ENCODE measurements at places on chromosomes 12 and 14.

DNA sequence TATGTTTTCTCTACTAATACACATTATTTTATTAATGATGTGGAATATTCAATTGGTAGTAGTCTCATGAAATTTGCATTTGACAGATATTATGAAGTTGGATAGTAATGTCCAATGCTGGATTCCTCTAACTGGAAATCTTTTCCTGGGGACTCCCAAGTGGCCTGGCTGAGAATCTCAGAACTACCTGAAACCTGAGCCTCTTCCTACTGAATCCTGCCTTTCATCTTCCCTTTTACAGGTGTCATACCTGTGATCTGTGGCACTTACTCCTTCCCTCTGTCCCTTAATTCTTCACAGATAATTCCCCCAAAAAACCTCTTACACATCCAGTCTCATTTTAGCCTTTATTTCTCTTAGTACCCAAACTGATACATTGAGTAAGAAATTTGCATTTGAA lies 89.7 kb upstream of the MYF6 start:
- DNase-seq: no peak

DNA sequence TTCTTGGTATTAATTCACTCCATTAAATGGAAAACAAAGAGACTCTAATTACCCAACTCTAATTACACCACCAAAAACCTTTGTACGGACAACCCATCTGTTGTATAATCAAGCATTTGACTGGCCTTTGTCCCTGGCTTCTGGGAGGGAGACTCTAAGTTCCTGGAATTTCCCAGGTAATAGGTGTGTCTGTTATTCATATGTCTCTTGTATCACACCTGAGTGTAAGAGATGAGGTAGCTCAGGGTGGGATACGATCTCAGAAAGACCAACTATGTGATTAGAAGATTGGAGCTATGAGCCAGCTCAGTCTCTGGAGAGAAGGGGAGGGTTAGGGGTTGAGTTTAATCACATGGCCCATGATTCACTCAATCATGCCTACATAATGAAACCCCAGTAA lies 94.7 kb upstream of the PLXNC1 start:
- DNase-seq: no peak

DNA sequence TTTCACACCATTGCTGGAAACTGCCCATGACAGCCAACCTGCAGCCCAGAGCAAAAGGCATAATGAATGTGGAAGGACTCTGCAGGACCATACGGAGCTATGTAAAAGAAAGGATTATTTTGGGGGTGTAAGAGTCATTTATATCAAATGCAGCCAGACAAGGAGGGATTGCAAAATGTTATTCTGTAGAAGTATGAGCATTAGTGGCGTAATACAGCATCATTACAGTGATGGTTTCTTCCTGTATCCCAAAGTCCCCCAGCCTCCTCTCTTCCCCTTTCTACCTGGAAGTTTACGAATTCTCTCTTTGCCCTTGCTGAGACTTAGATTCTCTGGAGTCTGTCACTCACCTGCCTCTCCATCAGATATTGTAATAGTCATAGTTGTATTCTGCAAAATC lies 89.9 kb downstream of the BORCS5 start:
- DNase-seq: no peak

DNA sequence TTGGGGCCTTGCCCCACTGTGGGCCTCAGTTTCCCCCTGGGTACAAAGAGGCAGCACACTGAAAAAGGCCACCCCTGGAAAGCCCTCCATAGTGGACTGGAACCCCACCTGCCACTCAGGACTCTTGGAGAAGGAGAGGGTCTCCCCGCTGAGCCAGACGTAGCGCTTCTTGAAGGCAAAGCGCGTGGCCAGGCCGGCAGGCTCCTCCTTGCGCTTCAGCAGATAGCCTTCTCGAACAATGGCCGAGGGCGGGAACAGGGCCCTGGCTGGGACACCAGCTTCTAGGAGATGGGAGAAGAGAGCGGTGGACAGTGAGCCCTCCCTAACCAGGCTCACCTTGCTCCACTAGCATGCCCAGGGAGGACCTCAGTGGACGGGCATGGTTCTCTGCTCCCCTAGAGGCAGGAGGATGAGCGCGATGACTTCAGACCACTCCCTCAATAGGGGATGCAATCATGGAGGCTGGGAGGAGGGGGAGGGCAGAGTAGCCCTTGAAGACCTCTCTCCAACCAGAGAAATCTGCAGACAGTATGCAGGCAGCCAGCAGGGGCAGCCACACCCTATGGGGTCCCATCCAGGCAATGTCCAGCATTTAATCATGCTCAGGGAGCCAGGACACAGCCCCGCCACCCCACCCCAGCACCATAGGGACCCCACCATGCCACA lies 29.8 kb downstream of the RASAL1 start:
- DNase-seq: no peak

DNA sequence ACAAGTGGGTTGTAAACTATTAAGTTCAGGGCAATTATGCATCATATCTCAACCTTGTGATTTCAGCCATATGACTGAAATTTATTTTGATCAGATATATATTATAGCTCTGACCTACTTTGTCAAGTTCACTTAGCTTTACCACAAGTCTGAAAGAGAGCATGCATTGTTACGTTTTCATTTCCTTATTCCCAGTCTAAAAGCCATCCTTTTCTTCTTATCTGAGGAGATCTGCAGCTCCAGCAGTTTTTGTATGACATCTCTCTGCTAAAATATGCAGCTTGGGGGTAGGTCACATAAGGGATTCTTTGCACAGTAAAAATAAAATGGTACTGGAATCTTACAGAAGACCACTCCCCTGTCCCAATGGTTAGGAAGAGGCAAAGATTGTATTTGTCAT lies 1682.8 kb upstream of the FLRT2 start:
- no peak for DNase-seq

- DNase-seq: no peak
These were observed 42.6 kb downstream of the ATP23 start for GRCh38 chr12:57983858-57984505.

DNA sequence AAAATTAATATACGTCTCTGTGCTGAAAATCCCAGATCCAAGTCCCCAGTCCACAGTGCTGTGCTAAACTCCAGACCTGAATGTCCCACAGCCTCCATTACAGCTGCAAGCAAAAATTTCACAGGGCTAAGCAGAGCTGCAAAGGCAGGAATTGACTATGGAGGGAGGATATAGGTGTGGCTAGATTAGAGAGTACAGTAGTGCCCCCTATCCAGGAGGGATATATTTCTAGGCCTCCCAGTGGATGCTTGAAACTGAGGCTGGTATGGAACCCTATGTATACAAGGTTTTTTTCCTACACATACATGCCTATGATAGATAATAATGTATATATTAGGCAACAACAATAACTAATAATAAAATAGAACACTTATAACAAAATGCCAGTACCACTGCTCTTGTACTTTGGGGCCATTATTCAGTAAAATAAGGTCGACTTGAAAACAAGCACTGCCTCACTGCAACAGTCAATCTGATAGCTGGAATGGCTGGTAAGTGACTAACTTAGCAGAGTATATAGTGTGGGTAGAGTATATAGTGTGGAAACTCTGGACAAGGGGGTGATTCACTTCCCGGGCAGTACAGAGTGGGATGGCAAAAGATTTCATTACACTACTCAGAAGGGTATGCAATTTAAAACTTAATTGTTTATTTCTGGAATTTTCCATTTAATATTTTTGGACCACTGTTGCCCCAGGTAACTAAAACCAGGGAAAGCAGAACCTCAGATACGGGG lies 82.7 kb downstream of the C14orf132 start:
- DNase-seq: no peak

DNA sequence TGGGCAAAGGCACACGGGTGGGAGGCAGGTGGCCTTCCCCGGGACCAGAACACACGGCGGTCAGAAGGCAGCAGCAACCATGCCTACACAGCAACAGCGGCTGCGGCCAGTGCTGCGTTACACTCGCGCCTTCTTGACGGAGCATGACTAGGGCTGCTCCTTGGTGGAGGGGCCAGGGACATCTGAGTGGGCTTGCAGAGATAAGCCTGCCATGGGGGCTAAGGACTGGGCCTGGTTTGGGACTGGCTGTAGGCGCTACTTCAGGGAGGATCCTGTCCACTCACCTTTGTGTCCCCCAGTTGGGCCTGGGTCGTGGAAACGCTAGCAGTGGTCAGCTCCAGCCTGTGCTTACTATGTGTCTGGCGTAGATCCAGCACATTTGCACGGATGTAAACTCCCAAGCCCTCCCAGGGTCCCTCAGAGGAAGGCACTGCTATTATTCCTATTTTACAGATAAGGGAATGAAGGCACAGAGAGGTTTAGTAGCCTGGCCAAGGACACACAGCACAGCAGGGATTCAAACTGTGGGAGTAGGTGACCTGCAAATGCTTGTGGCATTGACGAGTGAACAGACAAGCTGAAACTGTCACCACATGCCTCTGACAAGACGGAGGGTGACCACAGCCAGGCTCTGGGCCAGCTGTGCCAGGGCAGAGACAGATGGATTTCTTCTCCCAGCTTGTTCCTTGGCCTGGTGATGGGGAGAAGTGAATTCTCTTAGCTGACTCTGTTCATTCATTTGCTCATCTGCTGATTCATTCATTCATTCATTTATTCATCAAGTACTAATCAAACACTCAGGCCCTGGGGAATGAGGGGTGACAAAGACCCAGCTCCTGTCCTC lies 31.9 kb upstream of the DLK1 start:
- no peak for DNase-seq

- DNase-seq: no peak
These were observed 642 bp upstream of the ACSM4 start for GRCh38 chr12:7303230-7303629.

GRCh38 chr14:39827901-39828655 lies 395.8 kb upstream of the FBXO33 start:
- no peak for DNase-seq

DNA sequence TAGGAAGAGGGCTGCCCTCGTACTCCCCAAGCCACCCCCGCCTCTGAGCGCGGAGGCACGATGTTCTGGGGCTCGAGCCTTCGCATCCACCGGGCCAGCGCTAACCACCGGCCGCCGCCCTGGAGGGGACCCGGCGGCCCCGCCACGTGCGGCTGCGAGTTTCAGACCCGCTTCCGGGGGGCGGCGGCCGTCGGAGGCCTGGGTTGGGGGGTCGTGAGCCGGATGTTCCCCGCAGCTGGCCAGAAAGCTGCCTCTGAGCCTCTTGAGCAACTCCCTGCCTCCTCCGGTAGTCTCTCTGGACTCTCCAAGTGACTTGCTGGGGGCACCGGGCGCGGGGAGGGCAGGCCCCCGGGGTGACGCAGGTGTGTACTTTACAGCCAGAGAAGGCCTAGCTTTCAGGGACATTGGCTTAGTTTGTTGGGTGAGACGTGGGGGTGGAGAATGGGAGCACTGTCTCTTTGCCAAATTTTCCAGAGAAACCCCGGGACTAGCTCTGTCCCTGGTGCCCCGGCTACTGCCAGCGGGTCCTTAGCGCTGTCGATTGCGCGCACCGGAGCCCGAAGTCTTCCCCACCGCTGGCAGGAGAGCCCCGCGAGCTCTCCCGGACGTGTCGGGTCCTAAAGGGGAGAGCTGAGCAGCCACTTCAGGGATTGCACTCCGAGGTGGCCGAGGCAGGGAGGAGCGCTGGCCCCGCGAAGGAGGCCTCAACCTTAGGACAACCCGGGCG lies 15.6 kb downstream of the OTX2 start:
- no peak for DNase-seq

GRCh38 chr12:112524676-112525425 lies 106.1 kb downstream of the PTPN11 start:
- no peak for DNase-seq

- no peak for DNase-seq
These were observed 356 bp downstream of the OR4Q2 start for GRCh38 chr14:20002319-20002718.

DNA sequence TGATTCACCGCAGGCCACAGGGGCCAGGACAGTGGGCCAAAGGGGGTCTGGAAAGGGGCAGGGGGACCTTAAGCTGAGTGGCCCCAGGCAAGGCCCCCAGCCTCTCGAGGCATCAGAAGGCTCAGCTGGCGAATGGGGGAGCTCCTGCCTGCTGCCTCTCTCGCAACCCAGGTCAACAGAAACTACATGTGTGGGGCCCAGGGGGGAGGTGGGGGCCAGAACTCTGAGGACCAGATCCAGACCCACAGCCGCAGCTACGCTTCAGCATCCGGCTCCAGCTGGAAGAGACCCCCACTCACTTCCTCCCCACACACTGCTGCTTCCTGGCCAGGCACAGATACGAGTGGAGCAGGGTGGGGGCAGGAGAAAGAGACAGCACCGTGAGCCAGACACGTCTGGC lies 46.5 kb downstream of the NCOR2 start:
- DNase-seq: no peak

DNA sequence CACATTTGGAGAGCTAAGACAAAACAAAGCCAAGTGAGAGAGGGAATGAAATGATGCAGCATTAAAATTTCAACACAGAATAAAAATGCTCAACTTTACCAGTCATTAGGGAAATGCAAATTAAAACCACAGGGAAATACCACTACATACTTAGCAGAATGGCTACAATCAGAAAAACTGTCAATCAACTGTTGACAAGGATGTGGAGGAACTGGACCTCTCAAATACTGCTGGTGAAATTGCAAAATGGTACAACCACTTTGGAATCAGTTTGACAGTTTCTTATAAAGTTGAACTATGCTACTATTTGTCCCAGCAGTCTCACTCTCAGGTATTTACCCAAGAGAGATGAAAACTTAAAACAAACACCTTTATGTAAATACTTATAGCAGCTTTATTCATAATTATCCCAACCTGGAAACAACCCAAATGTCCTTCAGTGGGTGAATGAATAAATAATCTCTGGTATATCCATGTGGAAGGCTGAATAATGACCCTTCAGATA lies 43.8 kb upstream of the KTN1 start:
- DNase-seq: no peak

GRCh38 chr12:124636138-124636978 lies 68.9 kb upstream of the NCOR2 start:
- no peak for DNase-seq

- no peak for DNase-seq
These were observed 6.2 kb upstream of the ZDHHC17 start for GRCh38 chr12:76757694-76758093.

Measured in smooth muscle cell of the brain vasculature (primary cell).